ENCODE measurements at places on chromosomes 1 and 21. TPM values are rescaled to one million over a fixed set of nuclear protein-coding genes. Genes with fewer than 3 reads are reported as not detected.

Gene KIF17
- polyA plus RNA-seq, result 4.3 TPM

Gene C1orf105
- polyA plus RNA-seq, result not detected

Gene SHISAL2A
- polyA plus RNA-seq, result 0.07 TPM

Gene BTG2
- 26.2 TPM for polyA plus RNA-seq

Gene TRIM17
- polyA plus RNA-seq, result 1.6 TPM

Gene SPRR1B
- polyA plus RNA-seq, result not detected

Gene LRRN2
- polyA plus RNA-seq, result not detected

DNA sequence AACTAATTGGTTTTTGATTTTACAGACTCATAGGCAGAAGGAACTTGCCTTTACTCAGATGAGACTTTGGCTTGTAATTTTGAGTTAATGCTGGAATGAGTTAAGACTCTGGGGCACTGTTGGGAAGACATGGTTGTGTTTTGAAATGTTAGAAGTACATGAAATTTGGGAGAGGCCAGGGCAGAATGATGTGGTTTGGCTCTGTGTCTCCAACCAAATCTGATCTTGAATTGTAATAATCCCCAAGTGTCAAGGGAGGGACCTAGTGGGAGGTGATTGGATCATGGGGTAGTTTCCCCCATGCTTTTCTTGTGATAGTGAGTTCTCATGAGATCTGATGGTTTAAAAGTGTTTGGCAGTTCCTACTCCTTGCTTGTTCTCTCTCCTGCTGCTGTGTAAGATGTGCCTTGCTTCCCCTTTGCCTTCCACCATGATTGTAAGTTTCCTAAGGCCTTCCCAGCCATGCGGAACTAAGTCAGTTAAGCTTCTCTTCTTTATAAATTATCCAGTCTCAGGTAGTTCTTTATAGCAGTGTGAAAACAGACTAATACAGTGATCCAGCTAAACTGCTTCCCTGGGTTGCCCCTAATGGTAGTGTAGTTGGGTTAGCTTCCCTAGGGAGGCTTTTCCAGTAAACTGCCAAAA, 10.2 kb downstream of the CPT2 start:
- H3K4me3 ChIP-seq, result no peak overlapping the region
- no peak for DNase-seq
- H3K4me1 ChIP-seq, result no peaks in the 10 kb centered on the region
- H3K27me3 ChIP-seq, result no peaks in the 10 kb centered on the region

- H3K27ac ChIP-seq, result peak overlapping the region; percentile 29
- H3K36me3 ChIP-seq, result peaks cover 11% of the 10 kb centered on the region
- no peak overlapping the region for H3K4me3 ChIP-seq
- no peak for DNase-seq
- peaks cover 8% of the 10 kb centered on the region for H3K4me1 ChIP-seq
- H3K27me3 ChIP-seq, result no peaks in the 10 kb centered on the region
Observed at GRCh38 chr1:197638316-197638715, 137.0 kb downstream of the DENND1B start.

- no peaks in the 10 kb centered on the region for H3K36me3 ChIP-seq
- DNase-seq, result peak; percentile 64
- H3K4me1 ChIP-seq, result peaks cover 16% of the 10 kb centered on the region
- H3K27me3 ChIP-seq, result no peaks in the 10 kb centered on the region
- H3K27ac ChIP-seq, result peak overlapping the region; percentile 72
Observed at GRCh38 chr1:108000620-108001111, 35.7 kb upstream of the VAV3 start.

DNA sequence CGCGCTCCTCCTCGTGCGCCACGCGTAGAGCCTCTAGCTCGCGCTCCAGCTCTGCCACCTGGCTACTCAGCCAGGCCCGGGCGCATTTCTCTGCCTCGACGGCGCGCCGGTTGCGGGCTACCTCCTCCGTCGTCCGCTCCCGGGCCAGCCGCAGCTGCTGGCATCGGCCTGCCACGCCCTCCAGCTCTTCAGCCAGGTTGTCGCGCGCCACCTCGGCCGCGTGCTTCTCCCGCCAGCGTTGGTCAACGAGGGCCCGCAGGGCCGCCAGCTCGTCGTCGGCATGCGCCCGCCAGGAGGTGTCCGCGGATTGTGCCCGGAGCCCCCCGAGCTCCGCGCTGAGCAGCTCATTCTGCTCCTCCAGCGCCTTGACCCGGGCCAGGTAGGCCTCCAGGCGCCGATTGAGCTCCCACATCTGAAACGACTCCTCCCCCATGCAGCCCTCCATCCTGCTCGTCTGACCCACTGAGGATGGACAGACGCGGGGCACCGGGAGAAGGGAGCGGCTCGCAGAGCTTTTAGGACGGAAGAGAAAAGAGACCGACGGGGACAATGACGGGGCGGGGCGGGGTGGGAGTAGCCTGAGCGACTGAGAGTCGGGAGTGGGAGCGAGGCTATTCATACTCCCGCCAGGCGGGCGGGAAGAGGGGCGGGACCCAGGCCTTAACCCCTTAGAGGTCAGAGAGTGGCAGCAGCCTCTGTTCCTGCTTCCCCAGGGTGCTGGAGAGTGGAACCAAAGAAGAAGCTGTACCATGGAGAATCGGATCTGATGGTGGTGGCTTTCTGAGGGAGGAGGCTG, at the start of gene NES:
Gene NES (minus strand): TSS at position 588 of the 796 bp plus-strand sequence. CDS start 143 bp downstream, at position 445.
- peaks cover 42% of the 10 kb centered on the region for H3K4me1 ChIP-seq
- DNase-seq, result peak; percentile 92
- no peaks in the 10 kb centered on the region for H3K27me3 ChIP-seq
- peak within 1 kb of the TSS; percentile 71 for H3K4me3 ChIP-seq

- peaks cover 22% of the 10 kb centered on the region for H3K36me3 ChIP-seq
- DNase-seq, result no peak
- H3K27me3 ChIP-seq, result no peaks in the 10 kb centered on the region
- H3K4me3 ChIP-seq, result no peak overlapping the region
- H3K27ac ChIP-seq, result no peak overlapping the region
- no peaks in the 10 kb centered on the region for H3K4me1 ChIP-seq
Observed at GRCh38 chr21:29396951-29397455, 98.3 kb downstream of the BACH1 start.

GRCh38 chr1:99737016-99737415, 29.4 kb downstream of the FRRS1 start:
- peak; percentile 55 for DNase-seq
- H3K36me3 ChIP-seq, result no peaks in the 10 kb centered on the region
- H3K4me1 ChIP-seq, result no peaks in the 10 kb centered on the region
- H3K27ac ChIP-seq, result no peak overlapping the region
- H3K4me3 ChIP-seq, result no peak overlapping the region

DNA sequence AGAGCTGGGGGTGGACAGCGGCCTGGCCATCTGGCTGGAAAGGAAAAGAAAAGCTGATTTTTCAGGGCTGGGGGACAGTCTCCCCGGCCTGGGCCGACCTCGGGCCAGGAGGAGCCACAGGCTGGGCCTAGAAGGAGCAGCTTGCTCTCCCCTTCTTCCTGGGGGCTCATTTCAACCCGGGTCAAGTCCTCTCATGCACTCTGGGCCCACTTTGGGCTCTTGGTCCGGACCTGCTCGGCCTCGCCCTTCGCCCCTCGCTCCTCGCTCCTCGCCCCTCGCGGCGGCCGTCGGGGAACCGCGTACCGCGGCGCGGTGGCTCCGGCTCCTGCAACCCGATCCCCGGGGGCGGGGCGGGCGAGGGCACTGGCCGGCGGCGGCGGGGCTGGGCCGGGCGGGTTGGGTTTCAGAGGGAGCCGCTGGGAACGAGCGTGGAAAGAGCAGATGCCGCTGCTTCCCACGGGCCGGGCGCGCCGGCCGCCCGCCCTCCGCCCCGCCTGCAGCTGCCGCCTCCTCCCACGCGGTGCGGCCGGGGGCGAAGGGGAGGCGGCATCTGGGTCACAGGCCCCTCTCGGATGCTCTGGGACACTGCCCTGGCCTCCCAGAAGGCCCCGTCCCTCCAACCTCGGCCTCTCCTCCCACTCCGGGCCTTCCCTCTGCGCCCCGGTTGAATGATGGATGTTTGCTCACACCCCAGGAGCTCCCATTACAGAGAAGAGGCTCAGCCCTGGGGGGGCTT, 6.6 kb downstream of the HEYL start:
- H3K27ac ChIP-seq, result peak overlapping the region; percentile 55
- no peaks in the 10 kb centered on the region for H3K27me3 ChIP-seq
- no peak for DNase-seq
- H3K4me1 ChIP-seq, result peaks cover 24% of the 10 kb centered on the region

DNA sequence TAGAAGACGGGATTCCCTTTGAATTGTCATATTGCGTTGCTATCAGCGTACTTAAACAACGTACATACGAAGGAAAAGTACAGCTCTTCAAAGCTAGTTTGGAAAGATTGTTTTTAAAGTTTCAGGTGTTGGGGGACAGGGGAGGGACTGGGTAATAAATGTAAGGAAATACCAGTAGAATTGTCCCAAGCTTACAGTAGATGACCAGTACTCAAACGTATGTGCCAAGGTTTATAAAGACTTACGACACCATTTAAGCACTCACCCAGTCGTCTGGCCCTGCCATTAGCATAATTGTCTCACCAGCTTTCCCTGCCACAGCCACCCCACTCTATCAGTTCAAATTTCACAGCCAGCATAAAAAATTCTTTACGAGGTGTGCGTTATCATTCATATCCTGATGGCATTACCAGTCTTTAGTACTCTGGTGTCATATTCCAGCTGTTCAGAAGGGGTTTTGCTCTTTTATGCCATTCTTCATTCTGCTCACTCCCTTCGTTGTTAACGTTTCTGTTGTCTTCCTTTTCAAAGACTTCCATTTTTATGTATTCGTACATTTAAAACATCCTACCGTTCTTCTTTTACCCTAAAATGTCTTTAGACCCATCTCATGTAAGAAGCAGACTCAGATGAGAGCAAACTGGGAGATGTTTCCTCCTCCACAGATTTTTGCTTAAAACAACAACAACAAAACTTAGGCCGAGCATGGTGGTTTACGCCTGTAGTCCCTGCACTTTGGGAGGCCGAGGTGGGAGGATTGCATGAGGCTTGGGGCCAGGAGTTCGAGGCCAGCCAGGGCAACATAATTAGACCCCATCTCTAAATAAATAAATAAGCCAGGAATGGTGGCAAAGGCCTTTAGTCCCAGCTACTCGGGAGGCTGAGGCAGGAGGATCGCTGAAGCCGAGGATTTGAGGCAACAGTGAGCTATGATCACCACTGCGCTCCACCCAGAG, 1.0 kb upstream of the HP1BP3 start:
- H3K27me3 ChIP-seq, result no peaks in the 10 kb centered on the region
- H3K4me1 ChIP-seq, result peaks cover 3% of the 10 kb centered on the region
- peak overlapping the region; percentile 68 for H3K4me3 ChIP-seq
- H3K27ac ChIP-seq, result peak overlapping the region; percentile 96
- no peaks in the 10 kb centered on the region for H3K36me3 ChIP-seq

DNA sequence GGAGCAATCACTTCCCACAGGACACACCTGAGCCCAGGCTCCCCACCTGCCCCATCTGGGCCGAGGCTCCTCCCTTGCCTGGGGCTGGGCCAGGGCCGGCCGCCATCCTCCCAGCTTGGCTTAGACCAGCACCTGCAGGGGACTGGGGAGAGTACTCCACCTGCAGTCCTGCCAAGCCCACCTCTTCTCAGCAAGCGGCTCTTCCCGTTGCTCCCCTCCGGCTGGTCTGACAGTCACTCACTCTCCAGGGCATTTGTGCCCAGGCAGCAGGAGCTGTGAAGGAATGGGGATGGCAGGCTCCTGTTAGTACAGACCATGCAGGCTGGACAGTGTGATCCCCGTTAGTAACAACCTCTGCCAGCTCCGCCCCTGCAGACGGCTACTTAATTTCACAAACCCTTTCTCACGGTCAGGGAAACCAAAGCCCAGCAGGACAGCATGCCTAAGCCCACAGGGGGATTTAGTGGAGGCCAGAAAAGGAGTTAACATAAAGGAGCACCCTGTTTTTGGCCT, at the start of gene FYB2:
Gene FYB2 (minus strand): TSS at position 18 of the 513 bp plus-strand sequence. CDS start 114 bp downstream, outside the sequence.
- no peaks in the 10 kb centered on the region for H3K4me1 ChIP-seq
- no peak for DNase-seq
- H3K4me3 ChIP-seq, result no peak within 1 kb of the TSS
- H3K27me3 ChIP-seq, result no peaks in the 10 kb centered on the region
- H3K27ac ChIP-seq, result no peak within 1 kb of the TSS

DNA sequence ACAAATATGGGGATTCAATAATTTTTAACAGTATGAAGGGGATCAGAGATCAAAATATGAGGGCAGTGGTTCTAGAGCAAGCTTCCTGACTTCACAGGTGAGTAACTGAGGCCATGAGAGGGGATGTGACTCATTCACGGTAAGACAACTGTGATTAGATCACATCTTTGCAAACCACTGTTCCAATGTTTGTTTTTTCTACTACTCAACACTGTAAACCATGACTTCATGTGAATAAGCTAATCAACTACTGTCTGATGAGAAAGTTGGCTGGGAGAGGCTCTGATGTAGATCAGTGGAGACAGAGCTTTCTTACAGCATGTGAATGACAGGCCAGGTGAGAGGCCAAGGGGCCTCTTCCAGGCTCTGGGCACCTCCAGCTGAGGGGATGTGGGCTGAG, 84.7 kb downstream of the BRINP2 start:
- no peaks in the 10 kb centered on the region for H3K4me1 ChIP-seq
- H3K4me3 ChIP-seq, result no peak overlapping the region
- no peak for DNase-seq
- peaks cover 6% of the 10 kb centered on the region for H3K36me3 ChIP-seq

GRCh38 chr21:41565550-41565949, 57.6 kb upstream of the TMPRSS2 start:
- no peak overlapping the region for H3K27ac ChIP-seq
- no peak for DNase-seq
- peaks cover 7% of the 10 kb centered on the region for H3K27me3 ChIP-seq

GRCh38 chr1:226480461-226480860, 68.1 kb upstream of the STUM start:
- DNase-seq, result no peak
- H3K27ac ChIP-seq, result no peak overlapping the region
- peaks cover 8% of the 10 kb centered on the region for H3K27me3 ChIP-seq
- peaks cover 17% of the 10 kb centered on the region for H3K4me1 ChIP-seq

GRCh38 chr1:226643177-226643576, 94.6 kb downstream of the STUM start:
- no peak for DNase-seq
- H3K4me3 ChIP-seq, result no peak overlapping the region
- H3K4me1 ChIP-seq, result peaks cover 5% of the 10 kb centered on the region
- no peaks in the 10 kb centered on the region for H3K36me3 ChIP-seq
- no peaks in the 10 kb centered on the region for H3K27me3 ChIP-seq

- no peak overlapping the region for H3K27ac ChIP-seq
- no peak for DNase-seq
- H3K4me1 ChIP-seq, result no peaks in the 10 kb centered on the region
- H3K36me3 ChIP-seq, result no peaks in the 10 kb centered on the region
Observed at GRCh38 chr1:109142260-109142659, 28.3 kb downstream of the ELAPOR1 start.

GRCh38 chr1:8652467-8653046, 164.9 kb downstream of the RERE start:
- DNase-seq, result no peak
- no peak overlapping the region for H3K4me3 ChIP-seq
- H3K27ac ChIP-seq, result no peak overlapping the region

- H3K36me3 ChIP-seq, result peaks cover 4% of the 10 kb centered on the region
- DNase-seq, result no peak
- H3K4me1 ChIP-seq, result peaks cover 26% of the 10 kb centered on the region
- H3K4me3 ChIP-seq, result no peak overlapping the region
Observed at GRCh38 chr21:29187944-29188343, 57.5 kb downstream of the MAP3K7CL start.

- DNase-seq, result no peak
- no peak overlapping the region for H3K27ac ChIP-seq
- H3K4me3 ChIP-seq, result no peak overlapping the region
- no peaks in the 10 kb centered on the region for H3K36me3 ChIP-seq
Observed at GRCh38 chr1:107572674-107573211, 392.2 kb downstream of the VAV3 start.
